ENCODE measurements at places on chromosomes 5 and 9.
A peak's percentile ranks its signal among the peaks of the same experiment; 100 is the strongest.

GRCh38 chr9:94908583-94909249 is 182.2 kb downstream of the AOPEP start:
- no peak for DNase-seq

- DNase-seq, result no peak
These were observed 601.9 kb downstream of the SEMA5A start for GRCh38 chr5:8944005-8944404.

- no peak for DNase-seq
These were observed 378.8 kb downstream of the OSTF1 start for GRCh38 chr9:75467142-75467541.

DNA sequence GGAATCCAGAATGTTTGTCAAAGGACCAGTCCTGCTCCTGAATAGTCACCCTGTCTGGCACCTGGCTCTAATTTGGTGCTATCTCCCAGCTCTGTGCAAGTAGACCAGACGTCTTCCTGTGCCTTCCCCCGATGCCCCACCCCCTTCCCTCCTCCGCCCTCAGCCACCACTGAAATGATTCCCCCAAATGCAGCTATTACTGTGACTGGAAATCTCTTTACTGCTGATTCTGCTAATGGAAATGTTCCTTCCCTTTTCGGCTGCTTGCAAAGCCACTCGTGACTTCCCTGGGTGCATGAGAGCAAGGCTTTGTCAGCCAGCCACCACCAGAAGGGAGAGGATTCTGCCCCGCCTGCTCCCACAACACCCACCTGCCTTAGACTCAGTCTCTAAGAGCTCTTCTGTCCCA is 11.4 kb downstream of the ASTN2 start:
- DNase-seq, result no peak

DNA sequence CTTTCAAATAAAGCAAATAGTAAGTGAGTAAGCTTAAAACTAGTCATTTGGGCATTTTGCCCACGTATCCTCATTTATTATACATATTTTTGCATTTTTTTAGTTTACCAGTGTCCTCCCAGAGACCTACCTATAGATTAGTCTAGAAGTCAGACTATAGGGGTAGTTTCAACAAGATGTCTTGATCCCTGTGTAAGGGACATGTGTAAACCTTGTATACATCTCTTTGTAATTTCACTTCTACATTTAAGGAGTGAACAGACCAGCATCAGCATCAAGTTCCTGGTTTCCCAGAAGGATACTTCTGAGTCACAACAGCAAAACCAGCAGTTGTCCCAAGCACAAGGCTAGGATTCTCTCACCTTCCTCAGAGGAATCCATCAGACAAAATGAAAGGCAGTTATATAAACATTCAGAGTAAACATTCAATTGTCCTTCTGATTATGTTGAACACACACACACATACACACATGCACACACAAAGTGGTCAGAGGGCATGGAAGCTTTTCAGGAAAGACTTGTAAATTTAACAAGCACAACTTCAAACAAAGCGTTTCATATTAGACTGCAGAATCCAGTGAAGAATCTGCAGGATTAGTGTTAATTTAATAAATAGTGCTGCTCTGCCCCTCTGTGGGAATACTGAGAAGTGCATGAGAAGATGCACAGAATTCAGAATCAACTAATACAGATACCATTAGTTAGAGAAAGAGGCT is 55.4 kb downstream of the HINT1 start:
- peak; percentile 67 for DNase-seq

DNA sequence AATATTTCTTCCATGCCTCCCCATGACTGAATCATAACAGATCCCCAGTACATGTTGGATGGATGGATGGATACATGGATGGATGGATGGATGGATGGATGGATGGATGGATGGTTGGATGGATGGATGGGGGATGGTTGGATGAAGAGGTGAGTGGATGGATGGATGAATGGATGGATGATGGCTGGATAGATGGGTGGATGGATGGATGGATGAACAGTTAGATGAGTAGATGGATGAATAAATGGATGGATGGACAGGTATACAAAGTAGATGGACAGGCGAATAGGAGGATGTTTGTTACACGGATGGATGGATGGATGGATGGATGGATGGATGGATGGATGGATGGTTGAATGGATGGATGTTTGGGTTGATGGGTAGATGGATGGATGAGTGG is 120.0 kb upstream of the HAND1 start:
- DNase-seq, result no peak

DNA sequence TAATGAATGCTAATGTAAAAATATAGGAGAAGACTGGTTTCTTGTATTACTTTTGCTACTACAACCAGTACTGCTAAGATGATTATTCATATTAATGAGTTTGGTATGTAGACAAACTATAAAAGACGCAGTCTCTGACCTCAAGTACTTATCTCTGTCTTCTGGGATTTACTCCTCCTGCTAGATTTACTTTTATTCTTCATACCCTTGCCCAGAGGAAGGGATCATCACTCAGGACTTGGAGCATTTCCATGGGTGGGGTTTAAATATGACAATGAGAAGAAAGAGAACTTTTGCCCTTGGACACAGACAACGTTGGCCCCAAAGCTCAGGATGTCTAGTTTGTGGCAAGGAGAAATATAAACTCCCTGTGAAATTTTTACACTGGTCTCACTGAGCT is 126.1 kb downstream of the BNC2 start:
- DNase-seq, result no peak

GRCh38 chr9:89305868-89306267 is 5.1 kb upstream of the CKS2 start:
- DNase-seq, result no peak

DNA sequence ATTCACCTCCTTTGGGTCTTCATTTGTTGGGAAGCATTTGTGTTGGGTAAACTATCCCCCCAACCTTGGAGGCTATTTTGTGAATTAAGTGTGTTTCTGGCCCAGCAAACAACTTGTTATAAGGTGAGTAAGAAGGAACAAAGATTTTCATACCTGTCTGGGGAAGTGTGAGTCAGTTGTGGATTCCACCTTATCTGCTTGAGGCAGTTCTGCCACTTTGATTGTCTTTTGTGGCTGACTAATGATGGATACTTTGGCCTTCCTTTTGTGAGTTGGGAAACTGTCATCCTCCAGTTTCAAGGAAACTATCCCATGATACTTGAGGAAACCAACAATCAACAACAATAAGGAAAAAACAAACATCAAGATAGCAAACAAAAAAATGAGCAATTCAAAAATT is 24.6 kb upstream of the CER1 start:
- DNase-seq, result no peak

GRCh38 chr5:151671950-151672349 is 14.8 kb downstream of the SPARC start:
- no peak for DNase-seq

GRCh38 chr5:169874621-169875020 is 105.7 kb downstream of the INSYN2B start:
- DNase-seq, result no peak

GRCh38 chr5:1014781-1015221 is 6.2 kb downstream of the NKD2 start:
- DNase-seq, result no peak

DNA sequence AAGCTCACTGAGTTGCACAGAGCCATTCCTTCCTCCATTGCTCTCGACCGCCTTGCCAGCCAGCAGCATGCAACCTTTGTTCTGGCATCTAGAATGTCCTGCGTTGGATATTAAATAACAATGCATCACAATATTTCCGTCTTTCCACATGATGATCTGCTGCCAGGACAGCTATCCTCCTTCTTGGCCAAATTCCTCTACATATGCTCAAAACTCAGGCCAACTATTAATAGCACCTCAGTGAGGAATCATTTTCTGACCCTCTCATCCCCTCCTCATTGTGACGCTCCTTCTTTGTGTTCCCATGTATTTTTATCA is 128.6 kb downstream of the MYO10 start:
- peak; percentile 53 for DNase-seq

- DNase-seq, result no peak
These were observed 849 bp upstream of the MGAT1 start for GRCh38 chr5:180803181-180804128.

DNA sequence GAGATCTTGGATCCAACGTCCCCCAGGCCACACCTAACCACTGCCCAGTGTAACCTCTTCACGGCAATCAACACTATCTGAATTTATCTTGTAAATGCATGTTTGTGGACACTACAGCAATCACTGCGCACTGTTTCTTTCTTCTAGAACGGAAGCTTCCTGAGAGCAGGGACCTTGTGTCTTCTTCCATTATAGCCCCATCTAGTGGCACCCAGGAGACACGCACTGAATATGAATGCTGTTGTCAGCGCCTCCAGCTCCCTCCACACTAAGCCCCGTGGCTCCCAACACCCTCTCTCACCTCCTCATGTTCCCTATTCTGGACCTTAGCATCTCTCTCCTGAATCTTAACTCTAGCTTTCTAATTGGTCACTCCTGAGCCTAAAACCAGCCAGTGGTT is 72.7 kb downstream of the SMIM23 start:
- DNase-seq, result peak; percentile 5

- peak; percentile 54 for DNase-seq
These were observed 4.5 kb downstream of the PURA start for GRCh38 chr5:140118302-140118936.

DNA sequence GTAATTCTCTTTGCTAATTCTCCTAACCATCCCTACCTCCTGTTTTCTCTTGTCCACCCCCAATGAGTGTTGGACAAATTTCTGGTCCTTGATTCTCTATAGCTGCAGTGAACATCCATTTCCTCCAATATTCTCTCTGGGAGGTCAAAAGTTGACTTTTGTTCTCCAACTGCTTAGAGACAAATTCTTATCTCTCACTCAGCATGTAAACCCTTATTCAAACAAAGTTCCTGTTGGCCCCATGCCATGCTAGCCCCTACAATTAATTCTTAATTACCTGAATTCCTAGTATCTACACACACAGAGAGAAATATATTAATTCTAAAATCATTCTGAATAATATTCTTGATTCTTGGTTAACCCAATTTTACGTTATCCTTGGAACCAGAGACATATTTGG is 472.9 kb upstream of the ACTBL2 start:
- no peak for DNase-seq

DNA sequence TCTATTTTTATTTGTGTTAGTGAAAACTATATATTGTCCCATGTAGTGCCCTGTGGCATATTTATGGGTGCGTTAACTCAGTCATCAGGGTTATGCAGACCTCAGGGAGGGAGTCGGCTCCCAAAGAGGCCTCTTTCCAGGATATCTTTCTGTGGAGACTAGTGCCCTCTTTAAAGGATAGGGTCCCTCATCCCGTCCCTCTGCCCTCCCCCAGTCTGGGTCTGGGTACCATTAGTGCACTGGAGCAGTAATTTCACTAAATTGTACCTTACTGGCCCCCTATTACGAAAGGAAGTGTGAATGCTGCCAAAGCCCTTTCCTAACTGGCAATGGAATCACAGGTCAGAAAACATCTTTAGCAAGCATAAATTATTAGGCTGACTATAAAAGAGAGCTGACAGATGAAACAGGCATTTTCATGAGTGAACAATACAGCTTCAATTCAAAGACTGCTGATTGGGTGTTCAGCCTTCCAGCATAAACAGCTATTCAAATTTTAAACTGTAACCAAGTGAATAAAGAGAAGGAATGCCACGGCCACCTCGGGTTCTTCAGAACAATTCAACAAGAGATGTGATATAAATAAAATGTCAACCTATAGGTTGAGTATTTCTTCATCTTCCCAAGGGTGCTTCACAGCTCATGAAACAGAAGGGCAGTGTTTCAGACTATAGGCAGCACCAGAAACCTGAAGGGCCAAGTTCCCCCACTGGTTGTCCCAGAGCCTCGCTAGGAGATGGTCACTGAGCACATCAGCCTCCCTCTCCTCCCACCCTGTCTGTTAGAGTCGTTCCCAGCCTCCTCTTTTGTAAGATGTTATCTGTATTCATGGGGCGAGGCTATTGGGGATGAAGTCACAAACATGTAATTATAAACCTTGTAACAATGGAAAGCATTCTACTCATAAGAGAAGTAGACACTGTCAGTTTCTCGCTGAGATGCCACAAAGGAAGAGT is 318.7 kb downstream of the TMEM161B start:
- peak; percentile 74 for DNase-seq

DNA sequence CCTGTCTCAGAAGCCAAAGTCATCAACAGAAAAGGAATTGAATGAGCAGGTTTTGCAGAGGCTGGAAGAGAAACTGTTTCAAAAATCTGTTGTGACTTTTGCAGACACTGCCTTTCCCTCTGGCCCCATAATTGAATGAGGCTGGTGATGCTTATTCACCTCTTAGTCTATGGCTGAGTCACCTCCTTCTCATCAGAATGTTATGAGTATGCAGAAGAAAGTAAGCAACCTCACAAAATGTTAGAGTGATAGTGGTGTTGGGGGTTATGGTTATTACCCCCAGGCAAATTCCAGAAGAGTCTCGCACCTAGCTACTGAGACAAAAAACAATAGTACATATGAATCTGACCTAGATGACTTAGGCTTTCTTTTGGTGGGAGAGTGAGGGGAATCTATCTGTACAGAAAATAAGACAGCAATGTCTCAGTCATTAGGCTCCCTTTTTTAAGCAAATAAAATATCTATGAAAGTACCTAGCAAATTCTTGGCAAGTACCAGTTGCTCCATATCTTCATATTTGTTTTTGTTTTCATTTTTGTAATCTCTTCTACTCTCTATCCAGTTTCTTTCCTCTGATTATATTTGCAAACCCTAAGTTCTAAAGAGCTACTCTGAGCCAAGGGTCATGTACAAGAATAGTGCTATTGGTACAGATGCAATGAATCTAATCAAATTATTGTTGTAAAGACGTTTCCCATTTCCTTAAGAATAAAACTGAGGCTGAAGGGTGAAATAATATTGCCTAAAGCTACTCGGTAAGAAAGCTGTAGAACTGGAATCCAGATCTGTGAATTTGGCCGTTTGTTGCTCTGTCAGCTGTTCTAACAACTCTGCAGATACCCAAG is 498.1 kb upstream of the TNC start:
- DNase-seq, result no peak

DNA sequence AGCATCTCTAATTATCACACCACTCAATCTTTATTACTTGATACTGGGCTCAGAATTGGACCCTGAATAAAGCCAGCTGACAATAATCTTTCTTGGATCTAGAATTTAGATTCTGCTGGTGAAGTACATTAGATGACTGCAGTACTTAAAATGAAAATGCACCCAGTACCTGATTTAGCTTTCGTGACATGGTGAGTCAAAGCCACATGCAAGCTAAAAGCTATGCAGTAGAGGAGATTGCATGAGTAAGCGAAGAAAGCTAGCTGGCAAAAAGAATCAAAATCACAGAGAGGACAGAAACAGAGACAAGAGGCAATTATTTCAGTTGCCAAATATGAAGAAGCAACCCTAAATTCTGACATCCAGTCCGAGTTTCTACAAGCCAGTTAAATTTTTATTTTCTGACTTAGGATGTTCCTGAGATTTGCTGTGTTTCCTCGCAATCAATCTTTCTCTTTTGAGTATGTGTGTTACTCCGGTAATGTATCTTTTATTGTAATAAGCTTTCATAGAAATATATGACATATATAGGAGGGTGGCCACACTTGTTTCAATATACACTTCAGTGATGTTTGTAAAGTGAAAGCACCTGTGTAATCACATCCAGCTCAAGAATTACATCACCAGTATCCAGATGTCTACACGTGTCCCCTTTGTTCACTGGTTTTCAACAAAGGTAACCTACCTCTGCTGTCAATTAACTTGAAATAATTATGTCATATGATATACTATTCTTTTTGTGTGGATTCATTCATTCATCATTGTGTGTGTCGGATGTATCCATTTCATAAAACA is 101.7 kb downstream of the CDH18 start:
- no peak for DNase-seq
